H1 (cell line): ENCODE measurements at places on chromosomes 4 and X. TPM values are rescaled to one million over a fixed set of nuclear protein-coding genes. Genes with fewer than 3 reads are reported as not detected.

- no peak overlapping the region for H3K4me3 ChIP-seq
- peaks cover 3% of the 10 kb centered on the region for H3K27me3 ChIP-seq
- no peaks in the 10 kb centered on the region for H3K36me3 ChIP-seq
- no peaks in the 10 kb centered on the region for H3K4me1 ChIP-seq
- no peak for DNase-seq
- H3K27ac ChIP-seq = no peak overlapping the region
Observed at GRCh38 chr4:168712316-168712890, 215.6 kb downstream of the PALLD start.

DNA sequence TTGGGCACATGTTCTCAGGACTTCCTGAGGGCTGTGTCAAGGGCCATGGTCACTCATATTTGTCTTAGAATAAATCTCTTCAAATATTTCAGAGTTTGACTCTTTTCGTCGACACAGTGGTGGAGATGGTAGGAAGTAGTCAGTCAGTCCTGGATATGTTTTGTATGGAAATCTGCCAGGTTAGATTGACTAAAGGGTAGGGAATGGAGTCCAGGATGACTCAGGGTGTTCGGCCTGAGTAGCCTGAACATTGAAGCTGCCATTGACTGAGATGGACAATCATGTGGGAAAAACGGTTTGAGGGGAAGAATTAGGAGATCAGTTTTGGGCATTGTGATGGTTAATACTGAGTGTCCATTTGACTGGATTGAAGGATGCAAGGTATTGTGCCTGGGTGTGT lies 177.1 kb upstream of the CENPE start:
- no peak overlapping the region for H3K27ac ChIP-seq
- no peak for DNase-seq
- no peaks in the 10 kb centered on the region; the same call in 1 of the 2 replicates for H3K27me3 ChIP-seq
- H3K36me3 ChIP-seq = no peaks in the 10 kb centered on the region
- H3K4me1 ChIP-seq = peaks cover 5% of the 10 kb centered on the region; the same call in 1 of the 2 replicates

GRCh38 chr4:187478292-187479140 lies 517.1 kb upstream of the ZFP42 start:
- H3K27me3 ChIP-seq = no peaks in the 10 kb centered on the region
- H3K4me1 ChIP-seq = no peaks in the 10 kb centered on the region
- H3K27ac ChIP-seq = no peak overlapping the region

DNA sequence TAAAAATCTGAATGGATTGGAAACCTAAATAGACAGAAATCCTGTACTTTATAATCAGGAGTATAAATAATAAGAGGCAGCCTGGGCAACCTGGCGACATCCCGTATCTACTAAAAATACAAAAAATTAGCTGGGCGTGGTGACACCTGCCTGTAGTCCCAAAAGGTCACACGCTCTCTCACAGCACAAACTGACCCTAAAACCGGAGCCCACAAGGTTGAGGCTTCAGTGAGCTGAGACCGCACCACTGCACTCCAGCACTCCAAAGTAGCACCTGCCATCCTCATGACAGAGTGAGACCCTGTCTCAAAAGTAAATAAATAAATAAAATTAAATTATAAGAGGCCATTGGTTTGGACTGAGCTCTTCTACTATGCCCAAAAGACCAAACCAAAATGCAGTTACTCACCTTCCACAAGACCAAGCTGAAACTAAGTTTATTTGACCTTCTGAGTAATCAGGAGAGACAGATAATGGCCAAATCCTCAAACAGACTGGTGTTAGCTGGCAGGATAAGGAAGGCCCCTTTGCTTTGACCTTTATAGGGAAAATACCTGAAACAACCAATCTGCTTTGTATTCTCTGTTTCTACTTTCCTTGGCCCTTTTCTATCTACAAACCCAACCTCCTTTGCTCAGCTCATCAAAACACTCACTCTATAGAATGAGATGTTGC lies 3.2 kb upstream of the GRSF1 start:
- no peak overlapping the region for H3K4me3 ChIP-seq
- DNase-seq = no peak
- H3K27ac ChIP-seq = no peak overlapping the region
- no peaks in the 10 kb centered on the region for H3K27me3 ChIP-seq
- H3K36me3 ChIP-seq = no peaks in the 10 kb centered on the region
- no peaks in the 10 kb centered on the region for H3K4me1 ChIP-seq

DNA sequence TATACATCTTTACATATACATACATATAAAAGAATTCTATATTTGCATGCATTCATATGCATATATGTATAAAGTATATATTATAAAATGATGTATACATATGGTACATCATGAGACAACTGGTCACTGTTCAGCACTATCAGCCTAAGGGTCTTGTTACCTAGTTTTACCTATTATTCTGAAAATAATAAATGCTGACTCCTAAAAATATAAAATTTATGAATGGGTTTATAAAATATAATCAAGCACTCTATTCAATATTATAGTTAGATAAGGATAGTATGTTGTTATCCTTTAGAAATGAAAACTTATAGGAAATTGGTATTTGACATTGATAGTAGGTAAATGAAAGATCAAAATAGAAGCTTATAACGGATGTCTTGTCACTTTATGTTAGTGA lies 324.2 kb downstream of the GBA3 start:
- H3K4me1 ChIP-seq = peaks cover 6% of the 10 kb centered on the region; the same call in 1 of the 2 replicates
- H3K27ac ChIP-seq = no peak overlapping the region
- no peak for DNase-seq

- no peak for DNase-seq
- peak overlapping the region; percentile 32 for H3K4me3 ChIP-seq
- H3K27ac ChIP-seq = no peak overlapping the region
- no peaks in the 10 kb centered on the region for H3K36me3 ChIP-seq
- peaks cover 38% of the 10 kb centered on the region for H3K27me3 ChIP-seq
Observed at GRCh38 chrX:134551376-134552048, 91.5 kb downstream of the HPRT1 start.

DNA sequence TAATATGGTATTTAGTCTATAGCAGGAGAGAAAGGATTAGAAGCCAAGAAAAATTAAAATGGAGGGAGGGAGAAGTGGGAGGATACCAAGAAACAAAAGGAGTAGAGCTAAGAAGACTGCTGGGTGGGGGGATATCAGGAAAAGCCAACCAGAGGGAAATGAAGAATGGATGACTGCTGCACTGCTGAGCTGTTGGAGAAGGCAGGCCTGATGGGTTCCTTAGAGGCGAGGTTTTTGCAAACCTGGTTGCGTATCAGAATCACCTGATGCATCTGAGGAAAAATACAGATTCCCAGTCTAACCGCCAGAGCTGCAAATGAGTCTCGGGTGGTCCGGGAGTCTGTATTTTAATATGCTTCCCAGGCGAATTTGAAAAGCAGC lies 1.5 kb downstream of the PGRMC1 start:
- no peak overlapping the region for H3K27ac ChIP-seq
- H3K4me3 ChIP-seq = peak overlapping the region; percentile 77
- no peaks in the 10 kb centered on the region for H3K27me3 ChIP-seq
- H3K36me3 ChIP-seq = peaks cover 29% of the 10 kb centered on the region
- peaks cover 8% of the 10 kb centered on the region for H3K4me1 ChIP-seq

DNA sequence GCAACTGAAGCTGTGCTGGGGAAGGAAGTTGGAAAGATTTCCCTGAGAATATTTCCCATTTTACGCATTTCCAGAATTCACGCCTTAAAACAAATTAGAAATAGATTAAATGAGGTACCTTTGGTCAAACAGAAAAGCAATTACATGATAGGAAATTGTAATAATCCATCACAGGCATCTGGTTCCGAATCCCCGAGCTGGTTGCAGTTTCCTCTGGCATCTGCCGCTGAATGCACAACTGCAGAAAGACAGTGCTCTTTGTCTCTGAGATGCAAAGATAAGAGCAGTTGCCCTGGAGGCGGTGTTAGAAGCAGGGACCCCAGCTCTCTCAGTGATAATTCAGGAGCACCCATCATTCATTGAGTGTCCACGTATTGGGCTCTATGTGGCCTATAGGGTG lies 224.4 kb downstream of the LDB2 start:
- no peaks in the 10 kb centered on the region; the same call in 1 of the 2 replicates for H3K4me1 ChIP-seq
- H3K27me3 ChIP-seq = no peaks in the 10 kb centered on the region
- H3K27ac ChIP-seq = no peak overlapping the region
- no peak overlapping the region for H3K4me3 ChIP-seq
- H3K36me3 ChIP-seq = no peaks in the 10 kb centered on the region

GRCh38 chr4:41572956-41573355 lies 35.0 kb downstream of the LIMCH1 start:
- no peaks in the 10 kb centered on the region for H3K4me1 ChIP-seq
- H3K36me3 ChIP-seq = no peaks in the 10 kb centered on the region
- no peak overlapping the region for H3K27ac ChIP-seq
- no peak overlapping the region for H3K4me3 ChIP-seq

GRCh38 chrX:119648421-119648775 lies 42.2 kb upstream of the NKRF start:
- H3K4me3 ChIP-seq = no peak overlapping the region
- no peaks in the 10 kb centered on the region; the same call in 1 of the 2 replicates for H3K36me3 ChIP-seq
- H3K4me1 ChIP-seq = no peaks in the 10 kb centered on the region
- no peak for DNase-seq
- H3K27ac ChIP-seq = no peak overlapping the region
- H3K27me3 ChIP-seq = no peaks in the 10 kb centered on the region

DNA sequence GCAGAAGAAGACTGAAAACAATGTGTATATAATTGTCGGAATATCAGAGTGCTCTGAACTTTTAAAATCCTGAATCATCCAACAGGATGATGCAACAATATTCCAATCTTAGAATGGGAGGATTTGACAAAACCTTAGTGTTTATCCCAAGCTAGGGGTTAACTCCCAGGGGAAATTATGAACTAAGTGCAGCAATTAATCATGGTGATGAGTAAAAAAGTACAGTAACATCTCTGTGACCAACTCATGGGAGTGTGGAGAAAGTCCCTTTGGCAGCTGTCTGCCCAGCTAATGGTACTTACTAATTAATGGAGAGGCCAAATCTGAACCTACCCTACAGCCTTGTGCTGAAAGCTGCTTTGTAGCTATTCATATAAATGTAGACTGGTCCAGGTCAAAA lies 257.6 kb upstream of the DDX53 start:
- H3K27ac ChIP-seq = no peak overlapping the region
- H3K27me3 ChIP-seq = no peaks in the 10 kb centered on the region
- no peak overlapping the region for H3K4me3 ChIP-seq
- no peaks in the 10 kb centered on the region for H3K36me3 ChIP-seq

DNA sequence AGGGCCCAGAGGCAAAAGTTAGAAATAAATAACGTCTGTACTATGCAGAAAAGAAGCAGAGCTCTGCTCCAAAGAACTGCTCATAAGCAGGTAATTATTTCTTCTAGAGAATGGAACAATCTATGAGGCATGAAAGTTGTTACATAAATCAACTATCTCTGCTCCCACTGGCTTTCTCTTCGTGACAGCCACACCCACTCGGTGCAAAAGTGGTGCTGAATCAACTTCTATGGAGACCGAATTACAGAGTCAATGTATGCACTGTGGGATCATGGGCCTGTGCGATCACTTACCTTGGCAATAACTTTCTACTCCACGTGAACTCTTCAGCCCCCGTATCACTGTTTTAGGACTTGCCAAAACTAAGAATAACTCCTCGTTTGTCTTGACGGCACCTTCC lies 99.4 kb upstream of the ATXN3L start:
- peaks cover 3% of the 10 kb centered on the region; the same call in 1 of the 2 replicates for H3K4me1 ChIP-seq
- DNase-seq = no peak
- no peak overlapping the region for H3K4me3 ChIP-seq
- H3K27ac ChIP-seq = no peak overlapping the region
- H3K36me3 ChIP-seq = no peaks in the 10 kb centered on the region

DNA sequence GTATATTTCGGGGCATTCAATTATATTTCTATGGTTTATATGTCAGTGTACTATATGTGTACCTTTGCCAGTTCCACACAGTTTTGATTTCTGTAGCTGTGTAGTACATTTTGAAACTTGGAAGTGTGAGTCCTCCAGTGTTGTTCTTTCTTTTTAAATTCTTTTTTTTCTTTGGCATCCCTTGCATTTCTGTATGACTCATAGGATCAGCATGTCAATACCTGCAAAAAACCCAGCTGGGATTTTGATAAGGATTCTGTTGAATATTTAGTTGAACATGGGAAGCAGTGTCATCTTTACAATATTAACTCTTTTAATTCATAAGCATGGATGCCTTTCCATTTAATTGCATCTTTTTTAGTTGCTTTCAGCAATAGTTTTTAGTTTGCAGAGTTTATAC lies 100.0 kb downstream of the SH3BGRL start:
- no peak overlapping the region for H3K27ac ChIP-seq
- no peaks in the 10 kb centered on the region for H3K4me1 ChIP-seq
- DNase-seq = no peak
- H3K36me3 ChIP-seq = no peaks in the 10 kb centered on the region; the same call in 1 of the 2 replicates
- H3K4me3 ChIP-seq = no peak overlapping the region

DNA sequence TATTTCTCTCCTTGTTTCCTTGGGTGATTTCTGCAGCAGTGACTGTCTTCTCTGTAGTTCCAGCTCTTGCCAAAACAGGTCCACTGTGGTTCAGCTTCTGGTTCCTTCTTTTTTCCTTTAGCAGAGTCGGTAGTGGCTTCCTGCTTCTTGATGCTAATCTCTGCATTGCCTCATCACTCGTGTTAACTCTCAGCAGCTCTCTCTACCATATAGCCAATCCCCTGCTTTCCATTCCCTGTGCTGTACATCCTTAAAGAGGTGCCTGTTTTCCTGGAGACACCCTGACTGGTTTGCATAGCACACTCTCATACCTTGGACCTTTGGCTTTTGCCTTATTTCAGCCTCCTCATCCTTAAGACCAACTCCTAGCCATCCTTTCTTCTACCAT lies 191.2 kb upstream of the LNX1 start:
- no peaks in the 10 kb centered on the region for H3K36me3 ChIP-seq
- no peaks in the 10 kb centered on the region for H3K27me3 ChIP-seq
- H3K4me1 ChIP-seq = no peaks in the 10 kb centered on the region
- H3K4me3 ChIP-seq = no peak overlapping the region
- DNase-seq = no peak

DNA sequence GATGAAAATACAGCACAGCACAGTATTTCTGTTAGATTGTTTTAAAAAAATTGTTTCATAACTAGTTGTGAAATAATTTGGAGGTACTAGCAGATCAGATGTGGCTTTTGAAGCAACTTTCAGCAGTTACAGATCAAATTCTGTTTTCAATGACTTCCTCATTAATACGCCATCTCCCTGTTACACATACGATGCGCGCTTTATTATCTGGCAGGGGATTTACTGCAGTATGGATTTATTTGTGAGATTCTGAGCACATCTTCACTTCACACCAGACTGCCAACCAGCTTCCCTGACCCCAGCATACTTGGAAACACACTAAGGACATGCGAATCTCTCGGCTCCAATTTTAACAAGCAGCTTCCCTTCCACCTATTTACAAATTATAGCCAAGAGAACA lies 235.5 kb upstream of the DIAPH2 start:
- DNase-seq = no peak
- H3K36me3 ChIP-seq = no peaks in the 10 kb centered on the region
- no peak overlapping the region for H3K27ac ChIP-seq

The CDS1 gene
- polyA plus RNA-seq = 6.3 and 8.7 TPM in 2 replicates

The SEL1L3 gene
- 16.0 and 18.2 TPM in 2 replicates for polyA plus RNA-seq

The PRKX gene
- 17.1 and 19.4 TPM in 2 replicates for polyA plus RNA-seq

The TRIM60 gene
- not detected in 2 replicates for polyA plus RNA-seq

The TMEM154 gene
- 0.22 and 0.33 TPM in 2 replicates for polyA plus RNA-seq
